ENCODE measurements at places on chromosomes 5 and 9.

DNA sequence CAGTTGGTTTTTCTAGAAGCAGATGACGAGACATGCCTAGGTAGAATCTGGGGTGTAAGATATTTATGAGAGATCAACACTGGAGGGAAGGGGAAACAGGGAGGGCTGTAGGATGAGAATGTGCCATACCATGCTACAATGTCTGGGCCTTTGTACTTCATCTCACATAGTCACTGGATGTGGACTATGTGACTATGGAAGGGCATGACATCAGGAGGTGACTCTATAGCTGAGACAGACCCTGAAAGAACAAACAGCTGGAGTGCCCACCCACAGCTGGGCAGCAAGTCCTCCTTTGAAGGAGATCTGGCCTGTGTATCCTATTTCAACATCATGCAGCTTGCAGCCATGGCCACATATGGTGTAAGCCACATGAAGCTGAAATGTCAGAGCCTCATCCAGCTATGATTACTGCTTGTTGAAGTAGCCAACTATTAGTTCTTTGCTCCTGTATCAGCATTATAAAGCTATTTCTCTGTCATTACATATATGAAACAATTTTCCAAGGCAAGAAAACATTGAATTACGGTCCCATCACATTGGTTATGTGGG, 46.2 kb upstream of the KIF2A start:
- no peak for DNase-seq

- no peak for DNase-seq
These were observed 332.0 kb downstream of the TRIM32 start for GRCh38 chr9:117018966-117019617.

GRCh38 chr5:13624283-13625074, 320.0 kb downstream of the DNAH5 start:
- no peak for DNase-seq

DNA sequence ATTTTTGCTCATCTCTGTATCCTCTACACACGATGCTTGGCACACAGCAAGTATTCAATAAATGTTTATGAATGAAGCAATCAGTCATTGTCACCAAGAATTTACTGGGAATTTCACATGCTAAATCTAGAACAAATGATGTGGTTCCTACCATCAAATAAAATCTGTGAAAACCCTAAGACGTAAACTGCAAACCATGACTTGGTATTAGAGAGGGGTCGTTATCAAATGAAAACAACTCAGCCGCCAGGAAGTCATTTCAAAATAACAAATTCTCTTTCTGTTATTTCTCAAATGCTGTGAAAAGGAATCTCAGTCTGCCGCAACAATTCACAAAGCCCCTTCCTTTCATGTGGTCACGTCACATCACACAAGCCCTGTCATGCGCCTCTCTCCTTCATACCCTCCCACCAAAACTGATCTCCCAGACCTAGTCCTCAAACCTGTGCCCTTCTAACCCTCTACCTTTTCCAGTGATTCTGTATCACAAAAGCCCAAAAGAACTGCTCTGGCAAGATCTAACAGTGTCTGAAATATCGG, 173.6 kb downstream of the DEPDC1B start:
- no peak for DNase-seq

GRCh38 chr9:111831371-111832108, 36.8 kb upstream of the SHOC1 start:
- no peak for DNase-seq

DNA sequence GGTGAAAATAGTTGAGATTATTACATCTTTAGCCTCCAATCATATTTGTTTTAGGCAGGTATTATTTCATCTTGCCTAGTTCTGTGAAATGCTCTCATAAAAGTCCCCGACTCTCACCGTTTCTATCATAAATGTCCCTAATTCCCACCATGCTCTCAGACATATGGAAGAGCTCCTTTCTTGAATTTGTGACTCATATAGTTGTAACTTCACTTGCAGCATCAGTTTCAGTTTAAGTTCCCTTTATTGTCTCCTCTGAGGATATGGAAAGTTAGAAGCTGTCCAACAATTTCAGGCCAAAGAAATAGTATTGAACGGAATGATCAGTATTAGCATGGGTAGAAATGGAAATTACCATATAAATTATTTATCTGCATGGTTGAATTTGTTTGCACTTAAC, 187.5 kb upstream of the NR4A3 start:
- peak; percentile 80 for DNase-seq

- no peak for DNase-seq
These were observed at the start of gene DIPK1B for GRCh38 chr9:136711751-136712689. TSS of gene DIPK1B (plus strand) at chr9:136712572. CDS start at chr9:136712666, 94 bp downstream.

- no peak for DNase-seq
These were observed 1.5 kb upstream of the DNM1 start for GRCh38 chr9:128201441-128202369.

DNA sequence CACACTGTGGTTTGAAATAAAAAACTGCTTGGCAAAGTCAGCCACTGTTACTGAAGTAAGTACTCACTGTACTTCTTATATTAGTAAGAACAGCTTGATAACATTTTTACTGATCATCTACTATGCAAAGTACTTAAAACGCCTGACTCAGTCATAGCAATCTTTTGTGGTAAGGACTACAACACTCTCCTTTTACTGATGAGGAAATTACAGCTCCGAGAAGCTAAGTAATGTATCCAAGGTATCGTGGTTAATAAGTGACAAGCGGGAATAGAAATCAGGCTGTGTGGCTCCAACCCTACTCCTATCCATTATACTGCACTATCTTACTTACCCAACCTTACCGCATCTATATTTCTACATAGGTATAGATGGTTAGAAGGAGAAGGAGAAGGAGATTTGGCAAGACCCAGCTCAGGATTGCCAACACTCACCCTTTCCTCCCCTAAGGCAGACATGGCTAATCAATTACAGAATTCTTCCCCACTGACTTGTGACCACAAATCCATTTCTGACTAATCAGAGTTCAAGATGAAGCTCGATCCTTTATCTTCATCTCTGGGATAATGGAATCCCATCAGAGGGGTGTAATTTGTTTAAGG, 281.4 kb downstream of the SPOCK1 start:
- DNase-seq = no peak

GRCh38 chr5:4880304-4880741, 259.8 kb upstream of the ADAMTS16 start:
- DNase-seq = no peak

- DNase-seq = no peak
These were observed 163.5 kb downstream of the NR2F1-AS1 start for GRCh38 chr5:93417490-93417889.

GRCh38 chr5:81516091-81516490, 122.2 kb upstream of the ACOT12 start:
- peak; percentile 11 for DNase-seq

DNA sequence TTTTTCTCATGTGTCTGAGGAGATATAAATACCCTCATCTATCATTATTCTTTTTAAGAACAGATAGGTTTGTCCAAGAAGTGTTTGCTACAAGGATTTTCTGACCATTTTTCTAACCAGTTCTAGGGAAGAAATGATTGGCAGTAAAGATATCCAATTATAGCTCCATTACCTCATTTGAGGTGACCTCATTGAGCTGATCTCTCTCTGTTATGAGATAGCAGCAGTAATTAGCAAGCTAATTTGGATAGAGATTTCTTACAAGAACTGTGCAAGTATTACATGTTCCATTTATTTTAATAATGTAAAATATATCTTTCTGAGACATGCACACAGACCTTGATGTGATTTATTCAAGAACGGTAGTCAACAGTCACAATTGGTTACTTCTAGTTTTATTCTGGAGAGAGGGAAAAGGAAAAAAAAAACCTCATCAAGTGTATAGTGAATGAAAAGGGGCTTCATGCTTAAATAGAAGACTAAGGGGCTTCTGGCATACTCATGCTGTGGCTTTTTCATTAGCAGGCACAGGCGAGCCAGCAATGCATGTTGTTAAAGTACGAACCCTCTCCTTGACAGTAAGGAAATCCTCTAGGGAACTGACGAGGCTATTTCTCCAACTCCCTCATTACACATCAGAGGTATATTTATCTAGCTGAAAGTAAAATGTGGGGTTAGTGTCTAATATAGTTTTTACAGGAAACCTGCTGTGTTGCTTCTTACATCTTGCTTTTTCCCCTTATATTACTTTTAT, 127.3 kb downstream of the NUDT12 start:
- DNase-seq = no peak

DNA sequence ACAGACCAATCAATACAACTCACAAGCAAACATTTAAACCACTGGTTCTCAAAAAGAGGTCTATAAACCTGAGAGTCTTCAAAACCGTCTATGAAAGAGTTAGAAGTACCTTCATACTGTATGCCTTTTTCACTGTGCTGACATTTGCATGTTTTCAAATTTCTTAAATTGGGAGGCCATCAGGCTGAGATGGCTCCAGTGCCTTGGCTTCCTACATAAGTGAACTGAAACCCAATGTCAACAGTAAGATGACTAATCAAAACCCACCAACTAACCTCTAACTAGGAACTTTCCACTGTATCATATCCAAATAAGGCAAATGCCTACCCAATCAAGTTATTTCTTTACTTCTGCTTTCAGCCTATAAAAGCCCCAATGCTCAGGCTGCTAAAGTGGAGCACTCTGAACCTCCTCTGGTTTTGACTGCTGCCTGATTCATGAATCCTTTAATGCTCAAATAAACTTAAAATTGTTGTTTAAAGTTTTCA, 35.1 kb downstream of the FAM13B start:
- peak; percentile 85 for DNase-seq

GRCh38 chr9:35374436-35374835, 115.5 kb upstream of the RUSC2 start:
- DNase-seq = no peak

All from inflammatory macrophage treated with lipopolysaccharide for 1 hour (primary cell).